NCI-H1105 (cell line): ENCODE measurements at places on chromosomes 6 and 20.
A peak's percentile ranks its signal among the peaks of the same experiment; 100 is the strongest.

DNA sequence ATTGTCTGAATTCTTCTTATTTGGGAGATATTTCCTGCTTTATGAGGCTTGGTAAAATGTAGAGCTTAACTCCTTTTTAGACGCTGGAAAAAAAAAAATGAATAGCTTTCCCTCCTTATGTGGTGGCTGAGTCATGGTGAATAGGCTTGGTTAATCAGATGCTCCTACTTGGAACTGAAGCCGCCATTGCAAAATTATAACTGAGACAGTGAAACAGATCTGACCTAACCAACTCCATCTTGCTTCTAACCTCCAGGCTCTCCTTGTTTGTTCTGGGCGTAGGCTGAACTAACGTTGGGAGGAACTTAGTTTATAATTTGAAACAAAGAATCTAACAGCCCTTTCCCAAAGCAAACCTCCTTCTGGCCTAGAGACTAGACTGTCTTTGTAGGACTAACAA lies 43.2 kb upstream of the PLCB4 start:
- DNase-seq = no peak

GRCh38 chr6:126367849-126368248 lies 27.9 kb downstream of the CENPW start:
- DNase-seq = no peak

DNA sequence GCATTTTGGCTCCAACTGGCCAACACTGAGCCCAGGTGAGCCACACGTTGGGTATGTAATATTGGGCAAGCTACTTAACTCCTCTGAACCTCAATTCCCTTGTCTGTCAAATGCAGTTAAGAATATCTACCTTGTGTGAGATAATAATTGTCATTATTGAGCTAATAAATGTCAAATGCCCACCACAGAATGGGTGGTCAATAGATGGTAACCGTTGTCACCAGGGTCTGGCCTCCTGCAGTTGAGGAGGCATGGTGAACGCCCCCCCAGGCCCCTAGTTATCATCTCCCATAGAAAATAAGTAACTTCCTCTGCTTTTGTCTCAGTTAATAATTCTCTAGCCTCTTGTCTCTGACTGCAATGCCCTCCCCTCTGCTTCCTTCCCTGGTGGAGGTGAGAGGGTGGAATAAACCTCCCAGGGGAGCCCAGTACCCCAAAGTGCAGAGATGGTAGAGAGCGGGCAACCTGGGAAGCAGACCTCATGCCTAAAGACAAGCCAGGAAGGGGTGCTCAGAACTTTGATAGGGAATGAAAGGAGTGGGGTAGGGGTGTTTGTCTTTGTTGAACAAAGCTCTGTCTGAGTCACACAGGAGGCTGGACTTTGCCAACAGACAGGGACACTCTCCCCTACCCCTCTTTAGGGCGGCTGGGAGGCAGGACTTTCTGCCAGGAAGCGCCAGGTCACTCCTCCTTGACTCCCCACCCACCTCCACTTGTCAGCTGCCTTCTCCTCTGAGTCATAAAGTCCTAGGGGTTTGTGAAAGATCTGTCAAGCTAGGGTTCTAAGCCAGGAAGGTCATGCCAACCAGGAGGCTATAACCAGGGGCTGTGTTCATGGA lies 1.3 kb upstream of the UNC5CL start:
- DNase-seq = no peak

DNA sequence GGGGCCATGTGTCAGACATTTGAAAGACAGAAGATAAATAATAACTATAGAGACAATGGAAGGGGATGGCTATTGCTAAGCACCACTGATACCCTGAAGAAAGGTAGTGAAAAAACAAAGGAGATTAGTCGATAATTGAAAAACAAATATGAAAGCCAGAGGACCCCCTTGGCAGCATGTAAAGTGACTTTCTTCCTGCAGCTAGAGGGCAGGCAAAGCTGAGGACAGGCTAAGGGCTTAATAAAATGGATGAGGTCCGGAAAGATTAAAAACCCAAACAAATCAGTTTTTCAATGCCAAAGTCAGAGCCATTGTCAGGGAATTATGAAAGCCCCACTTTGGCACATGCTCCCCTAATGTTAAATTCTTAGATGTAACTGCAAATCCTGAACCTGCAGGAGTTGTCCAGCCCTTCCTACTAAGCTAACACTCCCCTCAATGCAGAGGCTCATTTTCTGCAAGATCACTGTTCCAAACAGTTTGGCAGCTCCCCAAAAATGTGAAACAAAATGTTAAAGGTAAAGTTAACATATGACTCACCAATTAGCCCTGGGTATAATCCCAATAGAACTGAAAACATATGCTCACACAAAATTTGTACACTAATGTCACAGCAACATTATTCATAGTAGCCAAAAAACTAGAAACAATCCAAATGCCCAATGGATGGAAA lies 1177.9 kb downstream of the GRIK2 start:
- no peak for DNase-seq

GRCh38 chr6:124822204-124822613 lies 140.0 kb upstream of the RNF217 start:
- DNase-seq = no peak

GRCh38 chr20:35953387-35954199 lies 709 bp downstream of the SCAND1 start:
- no peak for DNase-seq

- no peak for DNase-seq
Measured at GRCh38 chr6:78484198-78485064, 382.9 kb upstream of the IRAK1BP1 start.

DNA sequence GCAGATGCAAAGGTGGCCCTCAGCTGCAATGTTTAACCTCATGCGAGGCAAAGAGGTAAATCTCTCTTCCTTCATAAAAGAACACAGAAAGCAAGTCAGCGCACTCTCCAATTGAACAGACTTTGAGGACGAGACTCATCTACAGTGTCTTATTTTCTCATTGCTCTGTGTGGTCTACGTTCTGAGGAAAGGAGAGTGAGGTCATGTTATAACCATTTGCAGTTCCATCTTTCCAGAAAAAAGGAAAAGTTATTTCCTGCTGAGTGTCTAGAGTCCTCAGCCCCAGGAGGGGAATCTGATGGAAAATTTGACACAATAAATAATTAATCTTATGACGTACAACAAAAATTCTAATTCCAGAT lies 35.6 kb upstream of the THBS2 start:
- DNase-seq = no peak

DNA sequence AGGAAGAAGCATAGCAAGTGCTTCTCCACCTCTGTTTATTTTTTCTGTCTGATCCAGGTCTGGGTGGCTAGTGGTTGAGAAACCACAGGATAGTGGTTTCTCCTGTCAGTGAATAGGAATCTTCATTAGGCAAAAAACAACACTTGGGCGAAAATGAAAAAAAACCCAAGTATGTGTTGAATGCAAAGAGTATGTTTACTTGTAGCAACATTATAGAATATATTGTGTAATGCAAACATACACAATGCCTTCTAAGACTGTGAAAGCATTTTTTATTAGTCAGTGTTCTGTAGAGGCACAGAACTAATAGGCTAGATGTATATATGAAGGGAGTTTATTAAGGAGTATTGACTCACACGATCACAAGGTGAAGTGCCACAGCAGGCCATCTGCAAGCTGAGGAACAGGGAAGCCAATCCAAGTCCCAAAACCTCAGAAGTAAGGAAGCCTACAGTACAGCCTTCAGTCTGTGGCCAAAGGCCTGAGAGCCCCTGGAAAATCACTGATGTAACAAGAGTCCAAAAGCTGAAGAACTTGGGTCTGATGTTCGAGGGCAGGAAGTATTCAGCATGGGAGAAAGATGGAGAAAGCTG lies 111.1 kb downstream of the UST start:
- DNase-seq = no peak

DNA sequence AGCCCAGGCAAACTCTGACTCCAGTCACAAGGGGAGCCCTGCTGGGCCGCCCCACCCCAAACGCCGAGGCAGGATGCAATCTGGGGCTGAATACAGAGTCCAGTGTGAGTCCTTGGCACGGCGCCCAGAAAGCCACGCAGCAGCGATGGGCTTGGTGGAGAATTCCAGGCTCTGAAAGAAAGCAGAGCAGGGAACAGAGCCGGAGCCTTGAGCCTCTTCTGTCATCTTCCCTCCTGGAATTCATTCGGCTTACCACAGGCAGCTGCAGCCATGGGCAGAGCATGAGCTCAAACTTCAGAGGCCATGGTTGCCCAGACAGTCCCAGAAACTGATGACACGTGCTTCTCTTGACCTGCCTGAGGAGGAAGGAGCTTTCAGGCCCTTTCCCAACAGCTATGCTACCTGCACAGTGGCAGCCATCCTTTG lies 441.1 kb upstream of the JARID2 start:
- DNase-seq = no peak

DNA sequence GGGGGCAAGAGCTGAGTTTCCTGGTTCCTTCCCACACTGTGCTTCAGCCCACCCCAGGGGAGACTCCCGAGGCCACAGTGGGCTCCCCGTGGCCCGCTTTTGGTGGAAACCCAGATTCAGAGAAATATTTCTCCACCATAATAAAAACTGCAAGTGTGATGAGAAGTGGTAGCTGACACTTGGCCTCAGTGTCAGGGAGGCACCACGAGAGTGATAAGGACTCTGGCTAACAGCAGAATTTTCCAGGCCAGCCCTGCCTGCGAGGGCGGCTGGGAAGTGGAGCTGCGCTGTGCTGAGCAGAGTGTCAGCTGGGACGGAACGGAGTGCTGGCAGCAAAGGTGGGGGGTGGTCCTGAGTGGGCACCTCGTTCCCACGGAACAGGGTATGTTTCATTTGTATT lies 22.5 kb downstream of the SPATA2 start:
- no peak for DNase-seq

GRCh38 chr20:50376179-50376887 lies 133.8 kb upstream of the PTPN1 start:
- no peak for DNase-seq

DNA sequence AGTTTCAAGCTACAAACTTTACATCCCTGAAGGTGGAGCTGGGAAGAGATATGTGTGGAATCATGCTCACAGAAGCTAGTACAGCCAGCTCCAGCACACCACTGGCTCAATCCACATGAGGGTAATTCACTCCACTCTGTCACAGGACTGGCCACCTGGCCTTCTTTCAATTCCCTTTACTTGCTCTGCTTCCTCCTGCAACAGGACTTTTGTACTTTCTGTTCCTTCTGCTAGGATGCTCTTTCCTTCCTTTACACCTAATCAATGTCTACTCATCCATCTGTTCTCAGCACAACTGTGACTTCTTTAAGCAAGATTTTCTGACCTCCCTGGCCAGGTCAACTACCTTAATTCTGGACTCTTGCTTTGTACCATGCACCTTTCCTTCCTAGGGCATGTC lies 39.4 kb upstream of the MYB start:
- no peak for DNase-seq

- DNase-seq = no peak
Measured at GRCh38 chr6:73879501-73880293, 183.7 kb downstream of the CD109 start.

DNA sequence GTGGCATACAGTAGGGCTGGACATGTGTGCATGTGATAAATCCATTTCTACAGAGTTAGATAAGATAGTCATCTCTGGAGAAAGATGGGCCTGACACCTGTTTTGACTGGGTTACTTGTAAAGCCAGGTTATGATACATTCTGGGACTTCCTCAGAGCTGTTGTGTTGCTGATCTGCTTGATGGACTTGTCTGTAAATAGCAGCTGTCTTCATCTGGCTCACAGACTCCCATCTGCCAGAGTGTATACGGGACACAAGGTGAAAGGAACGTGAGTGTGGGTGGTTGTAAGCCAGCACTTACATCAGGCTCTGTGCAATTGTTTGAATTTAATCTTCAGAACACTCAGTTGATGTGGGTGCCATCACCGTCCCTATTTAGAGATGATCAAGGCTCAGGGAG lies 49.8 kb downstream of the ZDHHC14 start:
- no peak for DNase-seq

DNA sequence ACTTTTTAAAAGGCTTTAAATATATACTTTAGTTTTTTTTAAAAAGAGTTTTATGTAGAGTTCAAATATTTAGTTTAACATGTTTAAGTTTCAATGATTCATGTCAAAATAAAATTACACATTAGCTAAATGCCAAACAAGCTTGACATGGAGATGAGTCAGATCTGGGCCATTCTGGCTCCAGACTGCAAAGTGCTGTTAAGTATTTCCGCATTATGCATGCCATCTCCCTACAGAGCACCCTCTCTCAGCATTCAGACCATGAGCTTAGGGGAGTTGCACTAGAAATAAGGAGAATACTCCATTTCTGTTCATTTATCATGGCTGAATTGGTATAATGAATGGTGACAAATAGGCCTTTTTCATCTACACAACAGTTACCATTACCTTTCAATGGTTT lies 21.5 kb upstream of the HS3ST5 start:
- DNase-seq = no peak

DNA sequence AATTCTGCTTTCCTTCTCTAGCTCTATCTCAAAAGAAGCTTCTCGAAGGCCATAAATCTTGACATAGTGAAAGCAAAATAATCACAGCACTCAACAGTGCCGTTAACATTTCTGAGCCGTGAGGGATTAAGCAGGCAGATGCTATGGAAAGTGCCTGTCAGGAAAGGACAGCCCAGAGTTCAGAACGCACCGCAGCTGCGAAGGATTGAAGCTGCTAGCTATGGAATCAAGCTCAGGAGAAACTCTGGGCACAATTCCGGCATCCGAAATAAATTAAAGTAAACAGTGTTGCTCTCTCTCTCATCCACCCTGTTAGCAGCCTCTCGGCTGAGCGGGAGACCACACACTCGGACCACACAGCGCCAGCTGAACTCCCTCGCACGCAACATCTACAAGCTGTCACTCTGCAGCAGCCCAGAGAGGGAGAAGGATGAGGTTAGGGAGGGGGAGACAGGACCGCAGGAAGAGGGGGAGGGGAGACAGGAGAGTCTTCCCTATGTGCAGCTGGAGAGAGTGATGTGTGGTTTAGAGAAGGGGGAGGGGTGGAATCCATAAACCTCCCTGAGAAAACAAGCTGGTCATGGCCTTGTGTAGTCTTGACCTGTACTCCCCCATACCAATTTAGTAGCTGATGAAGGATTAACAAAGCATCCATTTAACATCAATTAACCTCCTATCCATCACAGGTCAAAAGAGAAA lies 9.0 kb downstream of the EXOC2 start:
- peak; percentile 60 for DNase-seq

DNA sequence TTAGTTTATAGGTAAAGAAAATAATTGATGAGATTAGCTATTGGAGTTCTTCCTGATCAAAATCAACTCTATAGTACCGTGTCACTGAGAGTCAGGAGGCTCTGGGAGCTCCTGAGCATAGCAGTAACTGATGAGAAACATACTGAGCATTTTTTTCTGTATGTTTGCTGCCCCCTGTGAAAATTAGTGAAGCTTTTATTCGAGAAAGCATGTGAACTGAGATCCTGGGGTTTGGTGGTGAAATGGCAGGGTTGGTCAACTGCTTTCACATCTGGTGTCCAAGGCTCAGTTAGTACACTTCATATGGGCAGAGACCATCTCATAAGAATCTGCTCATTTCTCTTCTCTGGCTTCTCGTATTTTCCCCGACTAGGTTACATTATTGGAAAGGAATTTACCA lies 4.1 kb upstream of the ABT1 start:
- DNase-seq = no peak

GRCh38 chr6:36847152-36847551 lies 7.9 kb upstream of the CPNE5 start:
- DNase-seq = no peak
